Activated naive CD8-positive, alpha-beta T cell treated with anti-CD3 and anti-CD28 coated beads, Interleukin-2, amount 50 U/mL, for 24 hours (primary cell): ENCODE measurements at places on chromosomes 4 and X.

DNA sequence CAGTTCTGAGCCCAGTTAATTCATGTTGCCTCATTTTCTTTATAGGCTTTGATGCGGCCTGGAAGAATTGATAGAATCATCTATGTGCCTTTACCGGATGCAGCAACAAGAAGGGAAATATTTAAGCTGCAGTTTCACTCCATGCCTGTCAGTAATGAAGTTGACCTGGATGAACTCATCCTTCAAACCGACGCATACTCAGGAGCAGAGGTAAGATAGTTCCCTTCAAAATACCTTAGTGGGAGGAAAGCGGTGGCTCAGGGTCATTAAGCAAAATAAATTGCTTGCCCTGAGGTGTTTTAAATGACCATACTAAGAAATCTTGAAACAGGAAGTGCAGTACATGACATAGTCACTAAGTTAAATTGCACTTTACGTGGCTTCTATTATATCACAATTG is 140.6 kb upstream of the SPRY1 start:
- peaks cover 7% of the 10 kb centered on the region for H3K4me1 ChIP-seq
- H3K4me3 ChIP-seq: no peak overlapping the region
- no peak overlapping the region for H3K27ac ChIP-seq
- peaks cover 15% of the 10 kb centered on the region for H3K36me3 ChIP-seq

DNA sequence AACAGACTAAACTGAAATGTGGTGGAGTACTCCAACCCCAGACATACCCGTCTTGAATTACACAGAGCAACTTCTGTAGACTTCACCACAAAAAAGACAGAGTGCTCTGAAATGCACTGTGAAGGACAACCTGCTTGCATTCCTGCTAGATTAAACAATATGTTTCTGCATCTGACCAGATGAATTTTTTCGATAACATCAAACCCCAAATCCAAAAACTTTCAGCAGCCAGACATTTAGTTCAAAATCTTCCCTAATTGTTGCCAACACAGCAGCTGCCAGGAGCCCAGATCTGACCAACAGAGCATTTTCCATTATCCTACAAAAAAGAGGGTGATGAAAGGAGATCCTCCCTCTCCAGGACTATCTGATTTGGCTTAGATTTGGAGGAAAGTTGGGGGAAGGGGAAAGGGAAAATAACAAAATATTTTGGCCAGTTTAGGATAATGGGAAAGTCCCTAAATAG is 356.5 kb downstream of the PDGFC start:
- no peaks in the 10 kb centered on the region for H3K4me1 ChIP-seq
- no peaks in the 10 kb centered on the region for H3K27me3 ChIP-seq
- DNase-seq: no peak
- no peak overlapping the region for H3K27ac ChIP-seq
- H3K4me3 ChIP-seq: no peak overlapping the region

DNA sequence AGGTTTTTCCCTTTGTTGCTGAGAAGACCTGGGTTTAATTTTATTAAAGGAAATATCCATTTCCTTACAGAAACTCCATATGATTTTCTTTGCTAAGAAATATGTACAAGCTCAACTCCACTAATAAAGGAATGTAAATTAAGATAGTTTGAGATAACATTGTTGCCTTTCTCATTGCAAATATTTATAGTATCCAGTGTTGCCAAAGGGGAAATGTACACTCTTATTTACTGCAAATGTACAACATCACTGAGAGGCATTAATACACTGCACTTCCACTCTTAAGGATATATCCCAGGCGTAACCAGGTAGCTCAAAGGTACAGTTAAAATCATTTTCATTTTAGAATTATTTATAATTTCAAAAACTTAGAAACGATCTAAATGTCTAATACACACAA is 7.5 kb upstream of the LRBA start:
- DNase-seq: no peak
- peaks cover 7% of the 10 kb centered on the region for H3K4me1 ChIP-seq
- no peak overlapping the region for H3K4me3 ChIP-seq
- peaks cover 9% of the 10 kb centered on the region for H3K27me3 ChIP-seq
- no peak overlapping the region for H3K27ac ChIP-seq
- H3K36me3 ChIP-seq: no peaks in the 10 kb centered on the region

- H3K27me3 ChIP-seq: no peaks in the 10 kb centered on the region
- no peaks in the 10 kb centered on the region for H3K36me3 ChIP-seq
- H3K27ac ChIP-seq: no peak overlapping the region
These were observed 32.7 kb upstream of the ZNF280C start for GRCh38 chrX:130301405-130301804.

DNA sequence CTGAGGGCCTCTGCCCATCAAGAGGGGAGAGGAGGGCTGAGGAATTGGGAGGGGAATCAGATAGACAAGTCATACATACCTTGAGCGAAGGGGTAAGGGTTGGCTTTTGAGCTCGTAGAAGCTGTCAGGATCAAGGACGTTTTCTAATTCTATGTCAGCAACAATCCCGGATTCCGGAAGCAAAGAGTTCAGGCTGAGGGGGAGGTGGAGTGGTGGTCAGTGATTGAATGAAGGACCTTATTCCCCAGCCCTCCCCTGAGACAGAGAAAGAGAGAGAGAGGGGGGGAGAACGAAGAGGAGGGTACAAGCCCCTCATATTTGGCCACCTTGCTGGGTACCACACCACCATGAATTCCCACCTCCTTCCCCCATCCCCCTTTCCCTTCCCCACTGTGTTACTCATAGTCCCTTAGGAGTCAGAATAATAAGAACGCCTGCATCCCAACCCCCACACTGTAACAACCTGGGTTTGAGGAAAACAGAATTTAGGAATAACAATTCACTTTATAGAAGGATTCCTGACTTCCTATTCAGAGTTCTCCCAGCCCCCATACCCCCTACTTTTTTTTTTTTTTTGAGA is 2.7 kb downstream of the TFE3 start:
- H3K36me3 ChIP-seq: peaks cover 10% of the 10 kb centered on the region
- H3K4me1 ChIP-seq: peaks cover 32% of the 10 kb centered on the region
- H3K27me3 ChIP-seq: no peaks in the 10 kb centered on the region
- peak overlapping the region; percentile 59 for H3K27ac ChIP-seq
- no peak for DNase-seq

- no peak overlapping the region for H3K4me3 ChIP-seq
- no peak for DNase-seq
- no peaks in the 10 kb centered on the region for H3K36me3 ChIP-seq
- H3K27me3 ChIP-seq: no peaks in the 10 kb centered on the region
- no peak overlapping the region for H3K27ac ChIP-seq
- H3K4me1 ChIP-seq: no peaks in the 10 kb centered on the region
These were observed 890.5 kb downstream of the PDHA2 start for GRCh38 chr4:96730432-96730831.
